ENCODE measurements at places on chromosomes 3 and 15. TPM values are rescaled to one million over a fixed set of nuclear protein-coding genes. Genes with fewer than 3 reads are reported as not detected.

GRCh38 chr3:13379201-13379830 lies 40.8 kb downstream of the NUP210 start:
- no peak for DNase-seq

GRCh38 chr3:99865321-99865720 lies 47.7 kb downstream of the CMSS1 start:
- no peak for DNase-seq

DNA sequence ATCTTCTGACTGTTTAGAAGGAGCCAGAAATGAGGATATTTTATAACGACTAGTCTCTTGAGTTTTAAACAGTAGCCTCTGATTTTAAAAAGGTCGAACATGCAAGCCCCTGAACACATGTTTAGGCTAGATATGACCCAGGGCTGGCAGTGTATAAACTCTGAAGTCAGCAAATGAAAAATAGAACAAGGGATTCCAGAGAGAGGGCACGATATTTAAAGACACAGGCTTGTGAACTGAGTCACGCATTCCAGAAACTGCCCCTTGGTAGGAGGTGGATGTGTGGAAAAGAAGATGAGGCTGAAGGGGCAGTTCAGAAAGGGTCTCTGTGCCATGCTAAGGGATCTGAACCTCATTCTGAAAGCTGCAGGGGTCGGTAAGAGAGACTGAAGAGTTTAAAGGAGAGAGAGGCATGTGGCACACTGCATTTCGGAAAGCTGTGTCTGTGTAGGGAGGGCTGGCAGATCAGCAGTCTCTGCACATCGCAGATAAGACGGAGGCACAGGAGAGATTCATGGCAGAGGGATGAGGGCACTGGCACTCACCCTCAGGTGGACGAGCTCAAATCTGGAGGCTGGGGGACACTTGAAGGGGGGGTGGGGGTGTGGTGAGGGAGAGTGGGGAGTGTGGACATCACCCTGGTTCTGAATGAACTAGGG lies 22.1 kb downstream of the ST8SIA2 start:
- DNase-seq, result no peak

DNA sequence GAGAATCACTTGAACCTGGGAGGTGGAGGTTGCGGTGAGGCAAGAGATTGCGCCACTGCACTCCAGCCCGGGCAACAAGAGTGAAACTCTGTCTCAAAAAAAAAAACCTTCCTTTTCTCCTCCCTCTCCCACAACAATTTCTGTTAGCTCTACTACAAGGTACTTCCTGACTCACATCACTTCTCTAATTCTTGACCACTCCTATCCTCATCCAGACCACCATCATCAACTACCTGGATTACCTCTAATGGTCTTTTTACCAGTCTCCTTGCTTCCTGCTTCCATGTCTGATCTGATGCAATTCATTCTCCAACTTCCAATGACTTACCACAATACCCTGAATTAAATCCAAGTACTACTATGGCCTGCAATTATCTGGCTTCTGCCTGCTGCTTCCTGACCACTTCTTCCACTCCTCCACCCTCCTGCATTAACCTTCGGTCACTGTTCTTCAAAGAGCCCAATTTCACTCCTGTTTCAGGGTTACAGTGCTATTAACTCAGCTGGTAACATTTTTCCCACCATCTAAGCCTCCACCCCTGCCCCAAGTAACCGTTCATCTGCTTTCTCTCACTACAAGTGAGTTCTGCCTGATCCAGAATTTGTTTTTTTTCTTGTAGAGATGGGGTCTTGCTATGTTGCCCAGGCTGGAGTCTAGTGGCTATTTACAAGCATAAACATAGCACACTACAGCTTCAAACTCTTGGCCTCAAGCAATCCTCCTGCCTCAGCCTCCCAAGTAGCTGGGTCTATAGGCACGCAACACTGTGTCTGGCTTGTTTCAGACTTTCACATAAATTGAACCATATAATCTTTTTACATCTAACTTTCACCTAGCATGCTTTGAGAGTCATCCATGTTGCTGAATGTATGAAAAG lies 27.8 kb downstream of the DCAF1 start:
- no peak for DNase-seq

DNA sequence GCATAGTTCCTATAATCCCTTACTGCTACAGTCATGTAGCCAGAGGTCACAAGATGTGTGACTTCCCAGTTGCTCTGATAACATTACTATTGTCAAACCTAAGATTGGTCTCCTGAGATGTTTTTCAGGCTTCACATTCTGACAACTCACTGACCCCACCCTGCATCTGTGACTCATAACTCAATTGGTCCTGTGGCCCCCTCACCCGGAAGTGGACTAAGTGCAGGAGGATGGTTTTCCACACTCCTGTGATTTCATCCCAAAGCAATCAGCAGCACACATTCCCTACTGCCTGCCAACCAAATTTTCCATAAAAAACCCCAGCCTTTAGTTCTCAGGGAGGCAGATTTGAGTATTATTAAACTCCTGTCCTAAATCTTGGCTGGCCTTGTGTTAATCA lies 564.9 kb upstream of the ZNF385D start:
- DNase-seq, result no peak

GRCh38 chr3:141049681-141050080 lies 1.5 kb upstream of the SPSB4 start:
- no peak for DNase-seq

- no peak for DNase-seq
These were observed 59.9 kb downstream of the FOXP1 start for GRCh38 chr3:71523628-71524027.

DNA sequence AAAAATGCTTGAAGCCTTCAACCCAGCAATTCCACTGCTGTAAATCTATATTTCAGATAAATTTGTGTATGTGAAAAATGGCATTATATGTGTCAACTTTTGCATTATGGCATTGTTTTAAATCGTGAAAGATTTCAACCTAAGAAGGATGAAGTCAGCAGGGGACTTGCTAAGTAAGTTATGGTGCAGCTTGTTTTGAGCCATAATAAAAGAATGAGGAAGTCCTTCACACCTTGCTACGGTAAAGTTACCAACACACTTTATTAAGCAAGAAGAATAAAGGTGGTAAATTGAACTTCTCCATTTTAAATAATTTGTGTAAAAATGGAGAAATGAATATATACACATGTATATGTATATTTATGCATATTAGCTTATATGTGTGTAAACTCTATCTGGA lies 371.4 kb downstream of the ROBO2 start:
- DNase-seq, result no peak

DNA sequence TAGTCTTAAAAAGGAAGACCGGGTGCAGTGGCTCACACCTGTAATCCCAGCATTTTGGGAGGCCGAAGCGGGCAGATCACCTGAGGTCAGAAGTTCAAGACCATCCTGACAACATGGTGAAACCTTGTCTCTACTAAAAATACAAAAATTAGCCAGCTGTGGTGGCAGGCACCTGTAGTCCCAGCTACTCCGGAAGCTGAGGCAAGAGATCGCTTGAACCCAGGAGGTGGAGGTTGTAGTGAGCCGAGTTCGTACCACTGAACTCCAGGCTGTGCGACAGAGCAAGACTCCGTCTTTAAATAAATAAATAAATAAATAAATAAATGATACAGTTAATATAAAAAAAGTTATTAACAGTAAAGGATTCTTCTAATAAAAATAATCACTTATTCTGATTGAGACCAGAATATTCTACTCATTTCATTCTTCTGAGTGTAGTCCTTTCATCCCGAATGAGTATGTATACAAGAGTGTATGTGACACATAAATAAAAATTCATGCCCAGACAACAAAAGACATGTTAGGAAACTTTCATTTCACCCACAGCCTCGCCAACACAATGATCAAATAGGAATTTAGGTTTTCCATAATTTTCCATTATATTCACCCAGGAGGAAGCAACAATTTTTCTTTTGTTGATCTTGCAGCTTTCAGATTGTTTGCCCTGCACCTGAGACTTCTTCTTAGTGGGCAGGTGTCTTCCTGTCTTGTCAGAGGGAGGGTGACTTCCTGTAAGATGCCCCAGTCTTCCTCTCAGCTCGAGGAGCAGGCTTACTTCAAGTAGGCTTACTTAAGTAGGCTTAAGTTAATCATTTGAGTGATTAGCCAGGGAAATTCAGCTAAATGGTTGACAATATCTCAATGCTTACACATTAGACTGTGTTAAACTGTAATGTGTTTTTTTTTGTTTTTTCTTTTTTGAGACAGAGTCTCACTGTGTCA lies 7.8 kb upstream of the NUP210 start:
- DNase-seq, result no peak

DNA sequence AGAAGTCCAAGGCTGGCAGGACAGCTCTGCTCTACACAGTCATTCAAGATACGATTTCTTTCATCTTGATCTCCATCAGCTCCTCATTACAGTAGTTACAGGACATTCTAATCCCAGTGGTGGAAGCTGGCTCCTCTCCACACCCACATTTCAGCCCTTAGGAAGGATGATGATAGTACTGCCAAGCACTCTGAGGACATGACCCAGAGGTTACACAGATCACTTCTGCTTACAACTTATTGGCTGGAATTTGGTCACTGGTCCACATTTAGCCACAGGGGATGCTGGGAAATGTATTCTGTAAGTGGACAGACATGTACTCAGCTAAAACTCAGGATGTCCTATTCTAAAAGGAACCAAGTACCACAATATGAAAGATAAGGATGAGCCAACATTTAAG lies 77.1 kb downstream of the IQCH start:
- DNase-seq, result no peak

GRCh38 chr3:46098319-46098761 lies 71.1 kb upstream of the XCR1 start:
- no peak for DNase-seq

Gene VWA5B2
- polyA plus RNA-seq, result 0.33 TPM

Gene TNFAIP8L3
- polyA plus RNA-seq, result 31.2 TPM

Gene CHRFAM7A
- polyA plus RNA-seq, result 0.44 TPM

Gene DNAH12
- polyA plus RNA-seq, result 0.01 TPM

All from urinary bladder (tissue), 4 donors.